ENCODE measurements at places on chromosomes 12 and 14.

- no peak for DNase-seq
Measured at GRCh38 chr12:92218394-92219077, 72.9 kb upstream of the BTG1 start.

GRCh38 chr12:45634273-45634917 lies 95.1 kb upstream of the ARID2 start:
- DNase-seq: no peak

DNA sequence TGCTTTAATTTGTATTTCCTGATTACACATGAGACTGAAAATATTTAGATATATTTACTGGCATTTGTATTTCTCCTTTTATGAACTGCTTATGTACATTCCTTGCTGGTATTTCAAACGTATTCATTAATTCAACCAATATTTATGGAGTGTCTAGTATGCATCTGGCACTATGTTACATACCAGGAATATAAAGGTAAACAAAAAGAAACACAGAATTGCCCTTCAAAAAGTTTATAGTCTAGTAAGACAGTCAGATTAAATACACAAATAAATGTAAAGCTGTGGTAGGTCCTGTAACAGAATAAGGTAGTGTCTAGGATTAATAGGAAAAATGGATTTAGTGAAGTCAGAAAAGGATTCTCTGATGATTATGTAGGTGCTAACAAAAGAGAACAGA lies 87.5 kb downstream of the PPP1R12A start:
- DNase-seq: no peak

- no peak for DNase-seq
Measured at GRCh38 chr14:94397289-94398181, 9.1 kb upstream of the SERPINA1 start.

DNA sequence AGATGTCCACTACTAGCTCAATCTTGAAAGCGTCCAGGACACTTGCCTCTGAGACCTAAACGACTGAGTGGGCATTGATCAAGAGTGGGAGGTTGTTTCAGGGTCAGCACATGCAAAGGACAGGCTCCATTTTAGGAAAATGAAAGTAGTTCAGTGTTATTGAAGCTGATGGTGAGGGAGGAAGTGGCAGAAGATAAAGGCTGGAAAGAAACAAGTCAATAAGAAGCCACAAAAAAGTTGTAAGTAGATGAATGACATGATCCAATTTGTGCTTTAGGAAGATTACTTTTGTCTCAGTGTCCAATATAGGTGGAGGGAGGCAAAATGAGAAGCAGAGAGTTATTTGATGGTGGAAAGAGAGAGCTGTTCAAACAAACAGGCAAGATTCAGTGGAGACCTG lies 22.0 kb downstream of the GPR65 start:
- DNase-seq: no peak

DNA sequence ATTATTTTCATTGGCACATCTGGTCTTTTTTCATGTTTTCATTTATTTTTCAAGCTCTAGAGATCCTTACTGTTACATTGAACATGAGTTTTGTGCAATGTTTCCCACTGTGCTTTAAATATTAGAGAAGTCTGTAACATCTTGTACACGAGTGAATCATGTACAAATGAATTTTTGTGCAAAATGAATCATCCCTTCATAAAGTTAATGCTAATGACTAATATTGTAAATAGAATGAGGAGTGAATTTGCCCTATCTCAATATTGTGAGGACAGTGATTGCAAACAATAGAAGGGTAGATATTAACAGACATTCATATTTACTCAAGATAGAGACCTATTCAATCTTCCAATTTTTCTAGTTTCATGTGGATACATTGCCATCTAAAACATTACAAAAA lies 463.3 kb upstream of the FOXG1 start:
- DNase-seq: no peak

- no peak for DNase-seq
Measured at GRCh38 chr12:68924546-68924945, 8.4 kb downstream of the CPM start.

DNA sequence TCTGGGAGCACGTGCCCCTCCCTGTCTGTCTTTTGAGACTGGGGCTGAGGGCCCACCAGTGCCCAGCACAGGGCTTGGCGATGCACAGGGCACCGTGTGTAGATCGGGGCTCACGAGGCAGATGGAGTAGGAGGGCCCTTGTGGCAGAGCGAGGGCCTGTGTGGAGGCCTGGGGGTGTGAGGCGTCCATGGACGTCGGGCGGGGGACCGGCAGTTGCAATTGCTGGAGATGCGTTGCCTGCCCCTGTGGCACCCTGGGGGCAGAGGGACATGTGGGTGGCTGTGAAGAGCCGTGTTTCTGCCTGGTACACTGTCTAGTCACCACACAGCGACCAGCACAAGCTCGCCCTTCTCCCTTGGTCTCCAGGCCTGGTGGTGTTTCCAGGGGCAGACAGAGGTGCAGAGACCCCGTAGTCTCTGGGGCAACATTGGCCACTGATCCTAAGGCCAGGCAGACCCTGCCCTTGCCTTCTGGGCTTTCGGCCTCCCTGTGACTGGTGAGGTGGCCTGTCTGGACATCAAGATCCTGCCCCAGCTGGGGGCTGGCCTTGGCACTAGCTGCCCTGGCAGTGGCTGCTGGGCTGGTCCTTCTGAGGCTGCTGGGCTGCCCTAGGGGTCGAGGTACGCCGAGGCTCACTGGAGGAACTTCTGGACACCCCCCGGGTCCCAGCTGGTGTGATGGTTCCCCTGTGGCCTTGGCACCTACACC lies 14.5 kb downstream of the KIF26A start:
- no peak for DNase-seq

- no peak for DNase-seq
Measured at GRCh38 chr12:60872219-60872618, 1276.4 kb downstream of the SLC16A7 start.

- no peak for DNase-seq
Measured at GRCh38 chr14:90642244-90642717, 173.9 kb downstream of the TTC7B start.

- DNase-seq: no peak
Measured at GRCh38 chr14:89977668-89978067, 21.9 kb downstream of the TDP1 start.

- peak; percentile 11 for DNase-seq
Measured at GRCh38 chr12:91326058-91327027, 143.7 kb upstream of the DCN start.

- no peak for DNase-seq
Measured at GRCh38 chr12:64669270-64669842, 59.1 kb downstream of the RASSF3 start.

DNA sequence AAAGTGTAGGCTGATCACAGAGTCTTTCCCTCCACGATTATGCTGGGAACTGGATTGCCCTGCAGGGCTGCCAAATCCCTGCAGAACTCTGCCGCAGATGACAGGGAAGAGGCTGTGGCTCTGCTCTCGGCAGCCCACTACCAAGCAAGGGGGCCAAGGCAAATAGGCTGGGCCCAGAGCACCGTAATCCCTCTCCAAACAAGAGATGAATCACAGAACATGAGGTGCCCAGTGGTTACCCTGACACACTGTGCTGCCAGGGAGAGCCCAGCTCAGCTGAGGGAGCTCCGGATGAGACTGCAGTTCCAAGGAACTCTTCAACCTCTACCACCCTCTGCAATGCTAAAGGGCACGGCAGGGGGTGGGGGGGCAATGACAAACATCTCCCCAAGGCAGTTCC lies 33.9 kb downstream of the STON2 start:
- DNase-seq: no peak

GRCh38 chr12:62586850-62587249 lies 120.2 kb downstream of the MON2 start:
- no peak for DNase-seq

GRCh38 chr14:68987653-68988036 lies 8.5 kb upstream of the ACTN1 start:
- DNase-seq: no peak

GRCh38 chr12:123468786-123469185 lies 10.8 kb downstream of the SNRNP35 start:
- DNase-seq: no peak

GRCh38 chr14:28944605-28945004 lies 178.0 kb downstream of the FOXG1 start:
- DNase-seq: no peak

- no peak for DNase-seq
Measured at GRCh38 chr12:2049604-2050540, 2.9 kb upstream of the CACNA1C start.

DNA sequence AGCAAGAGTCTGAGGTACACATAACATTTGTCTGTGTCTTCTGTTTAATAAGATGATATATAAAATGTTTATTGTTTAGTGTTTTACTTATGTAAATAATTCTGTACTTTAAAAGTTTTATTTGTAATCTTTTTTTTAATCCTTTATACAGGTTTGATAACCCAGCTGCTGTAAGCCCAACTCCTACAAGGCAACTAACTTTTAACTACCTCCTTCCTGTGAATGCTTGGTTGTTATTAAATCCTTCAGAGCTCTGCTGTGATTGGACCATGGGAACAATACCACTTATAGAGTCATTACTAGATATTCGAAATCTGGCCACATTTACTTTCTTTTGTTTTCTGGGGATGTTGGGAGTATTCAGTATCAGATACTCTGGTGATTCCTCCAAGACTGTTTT lies 24.1 kb downstream of the TMTC3 start:
- no peak for DNase-seq

DNA sequence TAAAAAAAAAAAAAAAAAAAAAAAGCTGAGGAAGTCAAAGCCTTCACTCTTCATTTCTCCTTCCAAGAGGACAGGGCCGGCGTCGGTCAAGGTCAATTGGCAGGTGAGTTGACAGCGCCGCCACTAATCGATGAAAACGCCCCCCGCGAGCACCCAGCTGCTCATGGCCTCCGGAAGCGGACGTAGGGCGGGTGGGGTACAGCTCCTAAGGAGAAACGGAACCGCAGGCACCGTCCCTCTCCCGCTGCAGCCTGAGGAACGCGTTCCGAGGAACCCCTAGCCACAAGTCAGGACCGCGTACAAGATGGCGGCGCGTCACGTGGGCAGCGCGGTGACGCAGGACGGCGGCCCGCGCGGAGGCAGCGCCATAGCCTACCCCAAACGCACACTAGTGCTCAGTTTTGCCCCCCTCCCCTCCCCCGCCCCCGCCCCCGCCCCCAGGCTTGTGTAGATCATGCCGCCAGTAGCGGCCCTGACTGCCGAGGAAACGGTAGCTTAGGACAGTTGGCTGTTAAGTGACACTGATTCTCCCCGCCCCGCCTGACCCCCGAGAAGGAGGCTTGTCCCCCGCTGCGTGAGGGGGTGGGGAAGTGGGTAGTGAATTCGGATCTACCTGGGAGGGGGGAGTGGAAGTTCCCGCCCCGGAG lies at the start of gene ATF1:
Gene ATF1, plus strand, starts transcription at position 463 of the 647 bp plus-strand sequence. CDS start 16,045 bp downstream, outside the sequence.
- peak; percentile 94 for DNase-seq

GRCh38 chr12:23831739-23832138 lies 117.7 kb downstream of the SOX5 start:
- DNase-seq: no peak

- DNase-seq: no peak
Measured at GRCh38 chr12:108367436-108367835, 28.3 kb upstream of the CMKLR1 start.
